ENCODE measurements at places on chromosomes 4 and X.

DNA sequence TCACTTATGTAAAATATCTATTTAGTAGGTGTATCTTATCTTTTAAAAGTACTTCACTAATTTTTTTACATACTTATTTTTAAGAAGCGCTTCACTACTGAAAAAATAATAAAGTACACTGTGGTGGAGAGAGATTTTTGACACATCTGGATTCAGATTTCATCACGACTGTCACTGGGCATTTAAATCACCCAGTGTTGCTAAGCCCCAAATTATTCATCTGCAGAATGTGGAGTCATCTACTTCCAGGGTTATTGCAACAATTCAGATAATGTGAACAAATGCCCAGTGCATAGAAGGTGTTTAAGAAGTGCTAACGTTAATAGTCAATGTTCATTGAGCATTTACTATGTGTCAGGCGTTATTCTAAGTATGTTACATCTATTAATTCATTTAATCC, 41.8 kb downstream of the AASDH start:
- DNase-seq = no peak

- no peak for DNase-seq
Observed at GRCh38 chrX:40176351-40177116, 78.8 kb upstream of the BCOR start.

- DNase-seq = no peak
Observed at GRCh38 chr4:102322736-102323135, 22.5 kb downstream of the SLC39A8 start.

DNA sequence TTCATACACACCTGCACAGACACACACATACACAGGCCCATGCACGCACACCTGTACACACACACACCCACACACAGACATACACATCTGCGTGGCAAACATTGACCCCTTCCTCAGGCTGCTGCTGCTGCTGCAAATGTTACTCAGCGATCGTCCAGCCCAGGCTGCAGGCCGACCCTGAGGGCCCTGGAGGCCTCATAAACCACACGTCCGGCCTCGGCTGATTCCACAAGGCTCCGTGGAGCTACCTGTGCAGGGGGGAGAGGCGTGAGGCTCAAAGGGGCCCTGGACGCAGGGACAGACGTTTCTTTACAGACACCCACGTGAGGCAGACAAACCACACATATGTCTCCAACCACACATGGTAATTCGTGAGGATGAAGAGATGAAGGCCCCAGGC, 53.9 kb upstream of the PPP2R3B start:
- DNase-seq = no peak

- DNase-seq = no peak
Observed at GRCh38 chr4:146436423-146437162, 85.1 kb downstream of the SLC10A7 start.

DNA sequence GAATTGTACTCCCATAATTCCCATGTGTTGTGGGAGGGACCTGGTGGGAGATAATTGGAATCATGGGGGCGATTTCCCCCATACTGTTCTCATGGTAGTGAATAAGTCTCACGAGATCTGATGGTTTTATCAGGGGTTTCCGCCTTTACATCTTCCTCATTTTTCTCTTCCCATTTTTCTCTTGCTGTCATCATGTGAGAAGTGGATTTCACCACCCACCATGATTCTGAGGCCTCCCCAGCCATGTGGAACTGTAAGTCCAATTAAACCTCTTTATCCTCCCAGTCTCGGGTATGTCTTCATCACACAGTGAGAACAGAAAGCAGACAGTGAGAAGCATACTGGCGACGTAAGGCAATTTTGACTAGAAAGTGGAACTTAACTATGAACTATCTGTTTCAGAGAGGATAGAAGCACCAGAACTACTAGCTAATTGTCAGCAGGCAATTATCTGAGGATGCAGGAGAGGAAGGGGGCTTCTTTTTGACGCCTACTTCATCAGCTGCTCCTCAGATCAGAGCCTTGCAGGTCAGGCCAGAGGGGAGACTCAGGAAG, 8.5 kb upstream of the GPR50 start:
- DNase-seq = no peak

GRCh38 chrX:72060196-72060920, 71.4 kb downstream of the RTL5 start:
- DNase-seq = no peak

DNA sequence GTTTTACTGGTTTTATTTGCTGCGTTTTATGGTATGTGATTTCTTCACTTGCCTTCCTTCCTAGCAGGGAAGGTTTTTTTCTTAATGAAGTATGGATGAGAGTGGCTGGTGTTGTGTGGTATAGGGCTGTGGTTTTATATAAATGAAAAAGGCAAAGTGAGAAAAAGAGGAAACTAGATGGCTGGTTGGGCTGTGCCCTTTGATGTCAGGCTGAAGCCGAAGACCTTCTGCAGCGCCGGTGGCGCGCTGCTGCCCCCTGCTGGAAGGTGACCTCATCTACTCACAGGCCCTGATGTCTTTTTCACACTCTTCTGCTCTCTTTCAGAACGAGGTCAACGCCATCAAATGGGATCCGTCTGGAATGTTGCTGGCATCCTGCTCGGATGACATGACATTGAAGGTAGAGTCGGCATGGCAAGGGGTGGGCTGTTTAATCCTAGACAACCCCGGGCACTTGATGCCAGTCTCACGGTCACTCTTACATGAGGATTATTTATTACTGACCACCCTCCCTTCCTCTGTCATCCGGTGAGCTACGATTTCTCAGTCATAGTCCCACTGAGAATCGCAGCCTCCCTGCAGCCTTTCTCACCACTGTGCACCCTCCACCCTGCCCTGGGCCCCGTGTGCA, 56.6 kb downstream of the GPR143 start:
- DNase-seq = peak; percentile 36

- DNase-seq = no peak
Observed at GRCh38 chrX:29241809-29242208, 654.6 kb downstream of the IL1RAPL1 start.

GRCh38 chr4:56665781-56666180, 15.3 kb downstream of the HOPX start:
- no peak for DNase-seq

- DNase-seq = no peak
Observed at GRCh38 chr4:17368408-17368807, 143.5 kb downstream of the QDPR start.

- DNase-seq = no peak
Observed at GRCh38 chr4:181529537-181529936, 713.7 kb upstream of the TENM3 start.

GRCh38 chrX:96424007-96424406, 260.6 kb upstream of the DIAPH2 start:
- DNase-seq = no peak

DNA sequence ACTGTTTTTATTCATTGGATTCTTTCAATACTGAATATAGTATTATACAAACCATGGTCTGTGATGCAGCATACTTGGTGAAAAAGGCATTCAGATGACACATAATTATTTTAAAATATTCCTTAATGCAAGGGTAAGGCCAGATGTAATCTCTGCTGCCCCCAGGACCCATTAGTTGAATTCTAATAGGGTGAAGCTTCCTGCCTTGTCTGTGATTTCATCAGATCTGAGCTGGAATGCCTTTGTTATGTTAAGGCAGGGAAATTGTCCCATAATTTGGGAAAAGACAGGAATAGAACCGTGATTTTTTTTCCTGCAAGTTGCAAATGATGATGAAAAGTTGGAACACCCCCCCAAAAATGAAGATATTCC, 26.1 kb downstream of the ZRSR2 start:
- DNase-seq = no peak

DNA sequence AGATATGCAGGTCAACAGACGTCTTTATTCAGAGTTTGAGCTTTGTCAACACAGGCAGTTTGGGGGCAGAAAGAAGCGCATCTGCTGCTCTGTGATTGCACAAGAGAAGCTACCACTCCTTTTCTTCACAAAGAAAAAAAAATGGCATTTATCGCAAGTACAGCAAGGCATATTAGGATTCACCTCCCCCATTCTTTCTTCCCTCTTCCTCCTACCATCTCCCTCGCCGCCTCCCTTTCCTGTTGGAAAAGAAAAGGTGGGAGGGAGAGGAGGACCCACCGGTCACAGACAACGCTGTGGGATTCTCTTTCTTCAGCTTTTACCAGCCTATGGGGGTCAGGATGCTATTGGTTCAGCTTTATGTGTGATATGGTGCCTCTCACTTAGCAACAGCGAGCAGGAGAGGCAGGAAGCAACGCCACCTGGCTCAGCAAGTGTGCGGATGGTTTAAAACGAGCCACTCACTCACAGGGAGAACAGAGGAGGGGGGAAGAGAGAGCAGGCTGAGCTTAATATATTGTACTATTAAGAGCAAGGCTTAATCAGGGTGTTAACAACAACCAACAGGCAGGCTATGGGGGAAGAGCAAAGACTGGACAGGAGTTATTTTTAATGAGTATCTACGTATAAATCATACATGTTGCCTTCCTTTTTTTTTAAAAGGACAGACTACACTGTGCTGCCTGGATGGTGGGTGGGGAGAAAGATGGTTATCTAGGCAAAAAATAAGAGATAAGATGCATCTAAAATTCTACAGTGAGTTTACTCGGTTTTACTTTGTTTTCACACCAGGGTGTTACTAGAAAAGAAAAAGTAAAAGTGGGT, 104.7 kb downstream of the MAML3 start:
- DNase-seq = no peak

GRCh38 chr4:92791871-92792440, 488.2 kb downstream of the GRID2 start:
- no peak for DNase-seq

GRCh38 chr4:120861852-120862251, 60.7 kb downstream of the PRDM5 start:
- no peak for DNase-seq

DNA sequence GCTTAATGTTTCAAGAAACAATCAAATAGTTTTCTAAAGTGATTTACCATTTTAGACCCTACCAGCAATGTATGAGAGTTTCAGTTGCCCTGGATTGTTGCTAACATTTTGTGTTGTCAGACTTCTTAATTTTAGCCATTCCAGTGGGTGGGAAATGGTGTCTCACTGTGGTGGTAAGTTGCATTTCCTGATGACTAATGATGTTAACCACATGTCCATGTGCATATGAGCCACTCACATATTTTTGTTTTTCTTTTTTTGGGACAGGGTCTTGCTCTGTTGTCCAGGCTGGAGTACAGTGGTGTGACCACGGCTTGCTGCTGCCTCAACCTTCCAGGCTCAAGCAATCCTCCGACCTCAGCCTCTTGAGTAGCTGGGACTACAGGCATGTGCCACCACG, 48.3 kb downstream of the MED28 start:
- DNase-seq = no peak

GRCh38 chr4:168139336-168139735, 47.0 kb downstream of the ANXA10 start:
- no peak for DNase-seq

DNA sequence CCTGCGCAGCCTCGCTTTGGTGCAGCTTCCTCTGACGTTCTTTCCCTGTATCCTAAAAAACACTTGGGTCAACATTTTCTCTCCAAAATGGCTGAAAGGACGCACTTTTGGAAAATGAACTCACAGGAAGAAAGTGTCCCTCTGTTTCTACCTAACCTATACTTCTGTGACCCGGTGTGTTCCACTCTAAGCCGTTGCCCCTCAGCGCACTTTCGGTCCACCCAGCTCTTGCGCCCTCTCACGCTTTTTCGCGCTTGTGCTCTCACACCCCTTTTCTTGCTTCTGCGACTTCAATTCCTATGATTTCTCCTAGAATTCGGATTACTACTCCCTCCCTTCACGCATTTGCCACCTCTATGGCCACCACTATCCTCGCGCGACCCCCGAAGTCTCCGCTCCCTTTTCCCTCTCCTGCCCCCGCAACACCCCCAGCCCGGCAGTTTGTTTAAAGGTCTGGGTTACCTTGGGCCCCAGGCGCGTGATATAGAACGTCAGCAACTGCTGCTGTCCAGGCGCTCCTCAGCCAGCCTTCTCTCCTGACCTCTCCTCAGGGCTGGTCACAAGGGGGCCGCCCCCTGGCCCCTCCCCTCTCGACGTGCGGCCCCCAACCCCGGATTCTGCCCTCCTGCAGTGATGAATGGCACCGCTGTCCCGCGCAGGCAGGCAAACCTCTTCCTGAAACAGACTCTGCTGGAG, at the start of gene USP51:
Gene USP51, minus strand, starts transcription at position 535 of the 696 bp plus-strand sequence. CDS start 909 bp downstream, outside the sequence.
- DNase-seq = no peak

DNA sequence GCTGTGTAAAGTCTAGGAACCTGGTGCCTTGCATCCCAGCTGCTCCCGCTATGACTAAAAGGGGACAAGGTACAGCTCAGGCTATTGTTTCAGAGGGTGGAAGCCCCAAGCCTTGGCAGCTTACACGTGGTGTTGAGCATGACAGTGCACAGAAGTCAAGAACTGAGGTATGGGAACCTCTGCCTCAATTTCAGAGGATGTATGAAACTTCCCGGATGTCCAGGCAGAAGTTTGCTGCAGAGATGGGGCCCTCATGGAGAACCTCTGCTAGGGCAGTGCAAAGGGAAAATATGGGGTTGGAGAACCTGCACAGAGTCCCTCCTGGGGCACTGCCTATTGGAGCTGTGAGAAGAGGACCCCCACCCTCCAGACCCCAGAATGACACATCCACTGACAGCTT, 76.6 kb downstream of the DDX60 start:
- DNase-seq = no peak

DNA sequence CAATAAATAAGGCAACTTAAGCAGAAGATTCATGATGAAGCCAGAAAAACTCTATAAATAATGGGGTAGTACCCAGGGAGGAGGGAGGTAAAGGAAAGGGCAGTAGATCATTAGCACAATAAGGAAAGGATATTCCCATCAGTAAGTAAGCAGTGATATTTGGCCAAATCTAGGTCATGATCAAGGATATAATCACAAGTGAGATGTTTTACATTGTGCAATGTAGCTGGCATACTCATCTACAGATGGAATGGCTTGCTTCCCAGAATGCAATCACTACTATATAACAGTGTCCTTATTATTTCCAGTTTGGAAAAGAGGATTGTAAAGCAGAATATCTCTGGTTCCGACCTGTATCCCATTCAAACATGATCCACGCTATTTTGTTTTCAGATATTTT, 483.4 kb downstream of the RPA4 start:
- DNase-seq = no peak

- DNase-seq = no peak
Observed at GRCh38 chr4:92953462-92953861, 649.7 kb downstream of the GRID2 start.

- peak; percentile 80 for DNase-seq
Observed at GRCh38 chrX:53093748-53094581, at the start of gene KANTR. Gene KANTR, plus strand, starts transcription at chrX:53094142. Its CDS starts 30,131 bp downstream, at chrX:53124273.

GRCh38 chrX:124342174-124342867, 4.0 kb upstream of the SH2D1A start:
- DNase-seq = no peak

DNA sequence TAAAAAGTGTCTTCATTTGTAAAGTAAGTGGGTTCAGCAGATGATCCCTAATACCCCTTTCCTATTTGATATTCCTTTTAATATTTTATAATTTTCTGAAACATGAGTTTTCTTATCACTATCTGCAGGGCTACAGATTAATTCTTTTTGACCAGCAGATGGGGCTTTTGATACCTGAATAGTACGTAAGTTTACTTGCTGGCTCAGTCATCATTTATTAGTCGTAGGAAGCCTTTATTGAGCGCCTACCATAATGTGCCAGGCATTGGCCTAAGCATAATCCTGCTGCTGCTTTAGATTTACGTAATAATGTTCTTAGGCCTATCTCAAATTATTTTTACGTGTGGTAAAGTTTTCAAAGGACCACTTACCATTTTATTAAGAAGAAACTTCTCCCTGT, 33.1 kb downstream of the OSTC start:
- no peak for DNase-seq
